NCI-H2107 (cell line): ENCODE measurements at places on chromosomes 12 and 14.

DNA sequence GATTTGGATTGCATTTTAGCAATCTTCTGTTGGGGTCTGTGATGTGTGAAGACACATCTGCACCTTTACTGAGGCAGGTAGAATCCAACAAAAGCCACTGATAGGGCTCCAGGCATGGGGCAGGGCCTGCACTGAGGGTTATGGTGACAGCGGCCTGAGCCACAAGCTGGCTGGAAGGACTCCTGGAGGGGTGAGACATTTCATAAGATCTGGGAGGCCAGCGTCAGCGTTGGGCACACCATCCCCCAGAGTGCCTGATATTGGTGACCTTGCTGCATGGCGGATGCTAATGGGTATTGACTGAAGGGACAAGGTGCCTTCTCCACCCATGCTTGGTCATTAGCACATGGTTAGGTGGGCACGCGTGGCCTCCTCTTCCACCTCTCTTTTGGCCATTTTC, 187.6 kb downstream of the CACNA1C start:
- DNase-seq = no peak

DNA sequence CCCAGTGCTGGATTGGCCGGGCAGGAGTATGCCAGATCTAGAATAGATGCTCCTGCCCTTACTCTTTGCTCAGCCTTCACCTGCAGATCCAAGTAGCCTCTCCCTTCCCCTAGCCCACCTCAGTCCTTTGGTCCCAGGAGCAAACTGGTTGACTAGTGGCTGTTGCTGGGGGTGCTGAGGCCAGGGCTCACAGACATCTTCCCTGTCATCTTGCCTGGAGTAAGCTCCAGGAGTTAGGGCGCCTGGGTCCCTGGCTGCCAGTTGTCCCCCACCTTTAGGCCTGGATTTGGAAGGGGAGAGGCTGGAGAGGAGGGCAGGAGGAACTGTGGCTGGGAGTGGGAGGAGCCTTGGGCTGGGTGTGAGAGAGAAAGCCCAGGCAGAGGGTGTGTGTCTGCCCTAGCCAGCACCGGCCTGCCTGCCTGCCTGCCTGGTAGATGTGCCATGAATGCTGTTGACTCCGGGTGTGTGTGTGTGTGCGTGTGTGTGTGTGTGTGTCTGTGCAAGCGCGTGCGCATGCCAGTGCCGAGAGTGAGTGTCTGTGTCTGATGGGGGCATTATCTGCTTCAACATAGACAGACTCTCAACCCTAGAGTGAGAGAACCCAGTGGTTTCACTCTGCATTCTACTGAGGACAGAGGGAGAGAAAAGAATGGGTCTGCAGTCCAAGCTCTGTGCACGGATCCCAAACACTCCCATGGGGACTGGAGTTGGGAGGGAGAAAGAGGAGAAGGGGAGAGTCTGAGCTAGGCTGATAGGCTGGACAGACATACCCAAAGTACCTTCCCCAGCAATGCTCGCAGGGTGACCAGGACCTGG, 845 bp upstream of the RARG start:
- DNase-seq = no peak

DNA sequence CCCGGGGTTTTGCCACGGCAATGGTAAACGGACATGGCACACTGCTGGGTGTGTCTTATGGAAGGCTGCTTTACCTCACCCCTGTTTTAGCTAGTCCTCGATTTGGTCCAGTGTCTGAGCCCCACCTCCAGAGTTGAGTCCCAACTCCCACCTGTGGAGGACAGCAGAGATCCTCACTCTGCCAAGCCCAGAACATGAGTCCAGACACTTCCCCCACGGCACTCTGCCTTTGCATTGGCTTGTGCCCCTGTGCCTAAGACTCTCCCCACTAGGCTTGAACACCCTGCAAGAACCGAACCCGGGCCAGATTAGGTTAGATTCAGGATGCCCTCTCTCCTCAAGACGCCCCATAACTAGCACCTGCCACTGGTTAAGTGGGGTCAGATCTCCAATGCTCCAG, 59.8 kb upstream of the C14orf180 start:
- DNase-seq = no peak

- DNase-seq = no peak
Measured at GRCh38 chr12:110741341-110742095, 1.2 kb downstream of the PPP1CC start.

DNA sequence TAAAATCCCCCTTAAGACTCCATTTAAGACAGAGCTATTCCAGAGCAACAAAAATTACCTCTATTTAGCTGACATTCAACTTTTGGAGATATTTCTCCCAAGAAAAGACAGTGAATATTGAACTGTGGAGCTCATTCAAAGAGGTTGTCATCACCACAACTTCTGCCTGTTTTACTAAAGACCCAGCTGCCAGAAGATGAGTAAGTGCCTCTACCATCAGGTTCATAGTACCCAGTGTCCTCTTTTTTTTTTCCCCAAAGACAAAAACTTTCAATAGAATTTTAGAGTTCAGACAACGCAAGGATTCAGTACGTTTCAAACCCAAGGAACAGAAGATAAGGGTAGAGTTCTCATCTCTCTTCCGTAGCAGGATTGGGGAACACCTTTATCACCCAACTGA, 461.3 kb downstream of the BCAT1 start:
- no peak for DNase-seq

DNA sequence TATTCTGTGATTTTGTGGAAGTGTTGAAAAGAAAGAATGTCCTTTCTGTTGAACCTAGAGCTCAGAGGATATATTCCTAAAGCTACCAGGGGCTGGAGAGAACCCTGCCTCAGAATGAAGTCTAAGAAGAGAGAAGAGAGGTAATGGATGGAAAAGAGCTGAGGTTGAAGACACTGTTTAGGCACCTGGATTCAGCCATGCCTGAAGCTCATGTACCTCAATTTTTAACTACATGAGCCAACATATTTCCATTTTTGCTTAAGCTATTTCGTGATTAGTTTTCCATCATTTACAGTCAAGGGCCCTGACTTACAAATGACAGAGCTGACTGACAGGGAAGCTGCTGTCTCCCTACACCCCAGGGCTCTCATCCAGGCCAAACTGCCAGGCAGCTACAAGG, 10.7 kb downstream of the CAMKK2 start:
- DNase-seq = no peak

DNA sequence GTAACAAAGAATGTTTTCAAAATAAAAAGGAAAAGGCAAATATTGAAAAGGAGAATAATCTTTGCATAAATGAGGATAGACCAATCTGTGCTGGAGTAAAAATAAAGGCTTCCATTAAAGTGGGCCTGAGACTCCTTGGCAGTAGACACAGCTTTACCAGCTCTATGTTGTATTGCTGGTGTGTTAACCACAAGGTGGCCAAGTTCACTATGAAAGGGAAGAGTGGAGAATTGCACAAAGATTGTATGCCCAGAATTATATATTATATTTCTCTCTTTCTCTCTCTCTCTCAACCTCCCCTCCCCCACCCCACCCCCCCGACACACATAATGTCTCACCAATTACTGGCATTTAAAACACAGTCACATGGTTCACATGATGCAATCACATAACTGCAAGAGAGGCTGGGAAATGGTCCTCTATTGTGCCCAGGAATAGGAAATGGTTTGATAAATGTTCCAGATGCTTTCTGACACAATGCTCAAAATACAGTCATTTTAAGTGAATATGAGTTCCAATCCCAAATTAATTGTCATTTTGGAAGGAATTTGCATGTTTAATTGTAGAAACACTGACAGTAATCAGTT, 222.6 kb upstream of the SYT1 start:
- no peak for DNase-seq

DNA sequence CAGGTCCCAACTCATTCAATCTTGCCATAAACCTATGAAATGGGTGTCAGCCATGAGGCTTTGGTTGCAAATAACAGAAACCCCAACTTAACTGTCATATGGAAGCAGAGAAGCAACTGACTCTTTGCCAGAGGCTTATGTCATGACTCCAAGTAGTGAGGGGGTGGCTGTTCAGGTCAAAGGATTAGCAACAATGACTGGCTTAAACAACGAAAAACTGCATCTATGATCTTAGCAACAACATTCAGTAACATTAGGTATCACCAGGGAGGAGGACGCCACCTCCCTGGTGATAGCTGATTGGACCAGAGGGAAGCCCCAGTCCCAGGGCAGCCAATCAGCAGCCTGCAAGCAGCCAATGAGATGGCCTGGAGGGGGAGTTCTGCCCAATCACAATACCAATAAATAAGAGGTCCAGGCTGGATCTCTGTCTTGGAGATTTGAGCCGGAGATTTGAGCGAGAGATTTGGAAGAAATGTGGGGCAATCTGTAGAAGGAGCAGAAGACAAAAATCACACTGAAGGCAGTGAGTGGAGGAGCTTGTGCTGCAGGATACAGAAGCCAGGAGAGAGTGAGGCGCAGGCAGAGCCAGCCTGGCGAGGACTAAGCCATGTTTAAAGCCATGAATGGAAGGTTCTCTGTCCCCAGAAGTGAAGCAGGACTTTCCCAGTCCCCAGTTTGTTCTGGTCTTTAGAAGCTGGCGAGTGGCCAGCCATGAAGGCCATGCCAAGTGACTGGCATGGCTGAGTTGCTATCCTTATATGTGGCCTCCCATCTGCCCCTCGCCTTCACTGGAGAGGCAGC, 93.3 kb downstream of the CALM1 start:
- no peak for DNase-seq
